ENCODE measurements at places on chromosomes 7 and 10.

DNA sequence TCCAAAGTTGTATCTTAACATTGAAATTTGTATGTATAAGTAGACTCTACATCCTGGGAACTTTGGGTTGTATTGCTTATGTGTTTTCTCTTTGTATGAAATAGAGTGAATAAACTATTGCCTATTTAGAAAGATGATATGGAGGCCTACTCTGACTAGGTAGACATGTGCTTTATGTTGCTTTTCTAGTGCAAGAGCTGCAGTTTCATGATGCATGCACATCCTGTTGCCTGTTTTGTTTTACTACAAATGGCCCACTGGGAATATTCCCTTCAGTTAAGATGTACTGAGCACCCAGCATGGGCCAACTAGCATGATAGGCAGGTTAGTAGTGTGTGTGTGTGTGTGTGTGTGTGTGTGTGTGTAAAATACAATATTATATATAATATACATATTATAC is 282.1 kb upstream of the LRGUK start:
- no peak for DNase-seq

DNA sequence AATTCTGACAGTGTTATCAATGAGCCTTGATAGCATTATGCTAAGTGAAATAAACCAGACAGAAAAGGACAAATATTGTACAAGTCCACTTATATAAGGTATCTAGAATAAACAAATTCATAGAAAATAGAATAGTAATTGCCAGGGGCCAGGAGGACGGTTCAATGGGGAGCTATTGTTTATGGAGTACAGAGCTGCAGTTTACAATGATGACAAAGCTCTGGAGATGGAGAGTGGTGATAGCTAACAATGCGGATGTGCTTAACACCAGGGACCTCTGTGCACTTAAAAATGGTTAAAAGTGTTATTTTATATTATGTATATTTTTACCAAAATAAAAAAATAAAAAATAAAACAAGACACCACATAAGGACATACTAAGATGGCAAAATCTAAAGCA is 46.1 kb upstream of the ZNF33B start:
- no peak for DNase-seq

- DNase-seq, result no peak
These were observed 5.3 kb upstream of the ARHGAP19 start for GRCh38 chr10:97297556-97298222.

- DNase-seq, result no peak
These were observed 33.3 kb downstream of the PKD1L1 start for GRCh38 chr7:47914717-47915615.

DNA sequence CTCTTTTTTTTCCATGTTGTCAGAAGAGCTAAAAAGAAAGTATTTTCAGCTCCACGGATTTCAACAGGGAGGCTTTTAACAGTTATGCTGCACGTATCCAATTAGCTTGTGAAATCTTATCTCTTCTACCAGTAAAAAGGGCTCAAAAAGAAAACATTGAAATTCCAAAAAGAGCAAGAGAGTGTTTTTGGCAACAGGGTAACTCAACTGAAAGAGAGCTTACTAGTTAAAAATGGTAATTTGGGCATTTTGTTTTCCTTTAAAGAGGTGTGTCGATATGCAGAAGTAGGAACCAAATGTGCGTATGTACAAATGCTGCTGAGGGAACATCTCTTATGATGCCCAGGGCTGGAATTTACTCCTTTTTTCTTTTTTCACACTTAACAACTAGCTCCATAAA is 292.8 kb downstream of the PRKG1 start:
- no peak for DNase-seq

DNA sequence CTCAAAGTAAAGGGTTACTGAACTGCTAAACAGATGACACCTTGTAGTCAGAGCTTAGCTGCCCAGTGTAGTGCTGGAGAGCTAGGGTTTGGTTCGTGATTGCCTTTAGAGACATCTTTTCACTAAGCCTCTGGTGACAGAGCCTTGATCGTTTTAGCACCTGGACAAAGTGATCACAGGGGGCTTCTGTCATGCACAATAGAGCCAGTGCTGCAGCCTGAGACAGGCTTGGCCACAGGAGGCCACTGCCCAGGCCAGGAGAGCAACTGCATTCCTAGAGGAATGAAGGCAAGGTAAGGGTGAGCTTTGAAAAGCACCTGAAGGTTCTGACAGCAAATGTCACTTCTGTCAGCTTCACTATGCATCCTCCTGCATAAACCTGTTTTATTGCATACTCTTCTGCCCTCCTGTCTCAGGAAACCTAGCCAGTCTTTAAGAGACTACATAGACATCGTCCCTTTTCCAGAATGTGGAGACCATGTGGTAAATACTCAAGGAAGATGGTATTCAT is 122.9 kb downstream of the NPY start:
- DNase-seq, result no peak

GRCh38 chr10:114990991-114991390 is 53.0 kb downstream of the TRUB1 start:
- no peak for DNase-seq

GRCh38 chr7:18524248-18524647 is 28.7 kb downstream of the HDAC9 start:
- DNase-seq, result no peak

- no peak for DNase-seq
These were observed 39.1 kb downstream of the LHPP start for GRCh38 chr10:124500757-124501156.

- DNase-seq, result no peak
These were observed 168.7 kb upstream of the ITGB1 start for GRCh38 chr10:33126742-33127141.

DNA sequence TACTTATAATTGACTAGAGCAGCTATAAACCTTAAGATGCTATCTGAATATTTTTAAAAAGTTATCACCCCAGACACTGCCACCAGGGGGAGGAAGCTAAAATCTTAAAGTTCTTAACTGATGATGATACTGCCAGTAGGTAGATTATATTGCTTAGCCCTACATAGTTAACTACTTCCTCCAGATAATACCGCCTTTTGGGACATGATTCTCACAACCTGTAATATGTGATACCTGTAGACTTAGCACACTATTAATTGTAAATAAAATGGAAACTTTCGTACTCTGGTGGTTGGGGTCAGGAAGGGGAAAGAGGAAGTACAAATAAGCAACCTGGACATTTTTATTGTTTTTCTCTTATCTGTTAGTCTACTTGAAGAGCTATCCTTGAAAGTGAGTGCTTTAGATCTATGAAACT is 268.9 kb downstream of the ADK start:
- DNase-seq, result no peak

DNA sequence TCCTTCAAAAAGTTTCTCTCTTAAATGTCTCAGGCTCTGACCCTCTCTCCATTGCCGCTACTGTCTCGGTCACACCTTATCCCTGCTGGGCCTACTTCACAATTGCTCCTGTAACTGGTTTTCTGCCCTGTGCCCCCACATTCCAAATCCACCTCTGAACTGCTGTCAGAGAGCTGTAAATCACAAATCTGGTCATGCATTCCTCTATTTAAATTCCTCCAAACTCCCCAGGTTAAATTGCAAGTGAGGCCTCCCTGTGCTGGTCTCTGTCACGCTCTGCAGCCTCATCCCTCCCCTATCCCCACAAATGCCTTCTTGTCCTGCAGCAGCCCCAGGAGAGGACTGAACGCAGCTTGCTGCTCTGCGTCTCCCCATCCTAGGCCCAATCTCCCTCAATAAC is 40.4 kb upstream of the CDCA7L start:
- no peak for DNase-seq

GRCh38 chr10:130844310-130844709 is 467.2 kb downstream of the TCERG1L start:
- DNase-seq, result no peak

GRCh38 chr10:12188656-12189055 is 7.0 kb downstream of the NUDT5 start:
- no peak for DNase-seq

- no peak for DNase-seq
These were observed 85.2 kb downstream of the ZRANB1 start for GRCh38 chr10:125026974-125027735.

DNA sequence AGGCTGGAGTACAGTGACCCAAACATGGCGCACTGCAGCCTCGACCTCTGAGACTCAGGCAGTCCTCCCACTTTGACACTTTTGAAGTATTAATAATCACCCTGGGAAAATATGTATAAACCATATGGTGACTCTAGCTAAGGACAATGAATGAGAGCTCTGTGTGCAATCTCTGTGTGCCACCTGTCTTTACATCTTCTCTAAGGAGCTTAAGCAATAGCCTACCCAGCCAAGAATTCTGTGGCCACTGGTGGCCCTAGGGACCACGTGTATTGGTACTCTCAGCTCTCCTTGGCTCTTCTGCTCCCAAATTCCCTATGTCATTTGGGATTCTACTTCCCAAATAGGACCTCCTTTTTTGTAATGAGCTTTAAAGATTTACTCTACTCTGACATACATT is 23.7 kb downstream of the FGF8 start:
- DNase-seq, result no peak

DNA sequence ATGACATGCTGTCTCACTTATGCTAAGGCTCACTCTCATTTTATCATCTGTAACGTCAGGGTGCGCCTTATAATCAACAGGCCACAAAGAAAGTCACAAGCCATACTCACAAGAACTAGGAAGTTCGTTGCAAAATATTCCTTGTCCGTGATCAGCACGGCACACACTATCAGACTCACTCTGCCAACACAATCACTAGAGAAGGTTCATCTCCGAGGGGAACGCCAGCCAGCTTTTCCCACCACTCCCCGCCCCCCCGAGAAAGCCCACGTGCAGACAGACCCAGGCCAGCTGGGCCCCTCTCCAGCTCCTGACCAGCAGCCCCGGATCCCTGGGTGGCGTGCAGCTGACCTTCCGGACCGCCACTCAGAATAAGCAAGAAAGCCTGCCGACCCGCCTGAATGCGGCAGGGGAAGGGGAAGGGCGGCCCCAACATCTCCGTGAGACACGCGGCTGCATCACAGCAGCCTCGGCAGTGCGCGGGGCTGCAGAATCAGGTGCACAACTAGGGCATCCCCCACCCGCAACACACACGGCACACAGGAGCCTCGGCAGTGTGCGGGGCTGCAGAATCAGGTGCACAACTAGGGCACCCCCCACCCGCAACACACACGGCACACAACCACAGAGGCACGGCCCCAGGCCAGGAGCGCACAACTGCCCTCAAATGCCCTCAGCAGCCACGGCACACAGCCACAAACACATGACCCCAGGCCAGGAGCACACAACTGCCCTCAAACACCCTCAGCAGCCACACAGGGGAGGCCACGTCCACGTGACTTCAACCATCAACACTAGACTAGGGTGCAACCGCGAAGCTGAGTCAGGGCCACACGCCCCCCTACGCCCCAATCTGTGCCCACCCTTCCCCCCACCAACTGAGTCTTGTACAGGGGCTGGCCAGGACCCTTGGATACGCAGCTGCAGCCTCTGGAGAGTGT is 2.5 kb upstream of the GPR146 start:
- DNase-seq, result no peak

- DNase-seq, result no peak
These were observed 48.5 kb upstream of the SLF2 start for GRCh38 chr10:100864036-100864885.

DNA sequence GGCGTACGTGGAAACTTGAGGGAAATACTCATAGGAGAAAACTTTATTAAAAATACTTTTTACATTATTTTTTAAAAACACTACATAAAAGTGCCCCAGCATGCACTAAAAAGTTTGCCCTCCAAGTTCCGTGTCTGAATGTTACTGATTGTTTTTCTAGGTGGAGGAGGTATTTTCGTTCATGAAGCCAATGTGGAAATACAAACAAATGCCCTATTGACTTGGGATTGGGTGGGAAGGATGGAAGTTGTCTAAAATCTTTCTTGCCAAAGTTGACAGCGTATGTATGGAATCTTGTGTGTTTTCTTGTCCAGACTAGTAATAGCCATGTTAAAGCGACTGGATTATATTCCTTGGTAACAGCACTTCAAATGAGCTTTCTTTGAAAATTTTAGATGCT is 1.2 kb downstream of the PROSER2 start:
- no peak for DNase-seq

- no peak for DNase-seq
These were observed 1.1 kb upstream of the GIMAP1 start for GRCh38 chr7:150715293-150715692.

- DNase-seq, result no peak
These were observed 8.4 kb upstream of the UCN3 start for GRCh38 chr10:5356302-5356763.

DNA sequence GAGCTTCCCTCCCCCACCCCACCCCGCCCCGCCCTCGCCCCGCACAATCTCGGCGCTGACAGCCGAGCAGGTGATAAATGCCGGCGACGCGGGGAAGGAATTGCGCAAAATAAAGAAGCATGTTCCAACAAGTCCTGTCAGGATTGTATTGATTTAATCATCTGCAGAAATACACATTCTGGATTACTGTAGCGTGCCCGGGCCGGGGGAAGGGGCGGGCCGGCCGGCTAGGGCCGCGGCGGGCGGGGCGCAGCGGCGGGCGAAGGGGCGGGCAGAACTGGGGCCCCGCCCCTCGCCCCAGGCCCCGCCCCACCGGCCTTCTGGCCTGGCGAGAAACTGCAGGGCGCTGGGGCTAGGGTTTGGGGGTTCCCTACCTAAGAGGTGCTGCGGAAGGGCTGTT is 88.9 kb upstream of the PAX2 start:
- DNase-seq, result no peak

DNA sequence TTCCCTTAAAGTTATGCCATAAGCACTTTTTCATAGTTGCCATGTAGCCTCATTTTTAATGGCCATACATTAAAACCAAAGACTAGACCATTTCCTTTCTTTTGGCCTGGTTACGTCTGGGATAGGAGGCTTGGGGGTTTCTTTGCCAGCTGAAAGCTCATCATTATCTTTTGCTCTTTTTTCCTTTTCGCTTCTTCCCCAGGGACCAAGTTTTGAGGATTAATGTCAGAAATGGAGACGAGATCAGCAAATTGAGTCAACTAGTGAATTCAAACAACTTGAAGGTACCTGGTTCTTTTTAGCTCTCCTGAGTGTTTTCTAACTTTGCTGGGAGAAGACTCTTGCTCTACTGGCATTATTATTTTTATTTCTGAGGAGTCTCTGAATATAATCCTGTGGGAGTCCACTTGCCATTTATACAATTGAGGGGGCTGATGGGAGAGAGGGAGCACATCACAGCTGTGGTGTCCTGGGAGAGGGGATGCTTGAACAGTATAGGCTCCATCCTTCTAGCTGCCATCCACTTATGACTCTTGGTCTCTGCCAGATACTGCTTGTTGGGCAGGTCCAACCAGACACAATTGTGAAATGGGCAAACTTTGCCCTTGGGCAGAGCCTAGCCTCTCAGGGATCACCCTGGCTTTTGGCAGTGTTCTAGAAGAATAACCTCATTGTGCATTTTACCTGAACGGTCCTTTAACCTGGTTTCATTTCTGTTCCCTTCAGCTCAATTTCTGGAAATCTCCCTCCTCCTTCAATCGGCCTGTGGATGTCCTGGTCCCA is 5.8 kb downstream of the CPA4 start:
- no peak for DNase-seq

- no peak for DNase-seq
These were observed 190.0 kb upstream of the MKI67 start for GRCh38 chr10:128316121-128316726.

- DNase-seq, result no peak
These were observed 674.4 kb downstream of the TYW1 start for GRCh38 chr7:67671006-67671548.

- DNase-seq, result no peak
These were observed at the start of gene C10orf62 for GRCh38 chr10:97589479-97589878. Gene C10orf62, plus strand, starts transcription at chr10:97589721. Its CDS starts 177 bp downstream, at chr10:97589898.

Measured in anterior cingulate cortex (tissue), 58 donors.